Islet precursor cell (in vitro differentiated cells): ENCODE measurements at places on chromosomes 2 and 18.
A peak's percentile ranks its signal among the peaks of the same experiment; 100 is the strongest.

DNA sequence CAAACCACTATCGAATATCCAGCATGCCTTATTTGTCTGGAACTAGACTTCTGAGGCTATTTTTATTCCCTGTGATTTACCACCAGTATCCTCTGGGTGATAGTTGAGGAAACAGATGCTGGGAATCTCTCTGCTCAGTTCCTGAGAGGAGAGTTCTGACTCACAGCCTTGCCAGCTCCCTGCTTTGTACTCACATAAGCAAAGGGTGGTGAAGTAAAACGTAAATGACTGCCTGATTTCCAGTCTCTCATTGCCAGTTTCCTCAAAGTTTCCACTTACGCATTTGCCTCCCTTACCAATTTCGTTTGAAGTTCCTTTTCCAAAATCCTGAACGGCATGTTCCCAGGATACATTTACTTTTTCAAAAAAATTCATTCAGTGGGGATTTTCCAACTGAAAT lies 69.2 kb upstream of the HNRNPA3 start:
- DNase-seq = peak; percentile 77

DNA sequence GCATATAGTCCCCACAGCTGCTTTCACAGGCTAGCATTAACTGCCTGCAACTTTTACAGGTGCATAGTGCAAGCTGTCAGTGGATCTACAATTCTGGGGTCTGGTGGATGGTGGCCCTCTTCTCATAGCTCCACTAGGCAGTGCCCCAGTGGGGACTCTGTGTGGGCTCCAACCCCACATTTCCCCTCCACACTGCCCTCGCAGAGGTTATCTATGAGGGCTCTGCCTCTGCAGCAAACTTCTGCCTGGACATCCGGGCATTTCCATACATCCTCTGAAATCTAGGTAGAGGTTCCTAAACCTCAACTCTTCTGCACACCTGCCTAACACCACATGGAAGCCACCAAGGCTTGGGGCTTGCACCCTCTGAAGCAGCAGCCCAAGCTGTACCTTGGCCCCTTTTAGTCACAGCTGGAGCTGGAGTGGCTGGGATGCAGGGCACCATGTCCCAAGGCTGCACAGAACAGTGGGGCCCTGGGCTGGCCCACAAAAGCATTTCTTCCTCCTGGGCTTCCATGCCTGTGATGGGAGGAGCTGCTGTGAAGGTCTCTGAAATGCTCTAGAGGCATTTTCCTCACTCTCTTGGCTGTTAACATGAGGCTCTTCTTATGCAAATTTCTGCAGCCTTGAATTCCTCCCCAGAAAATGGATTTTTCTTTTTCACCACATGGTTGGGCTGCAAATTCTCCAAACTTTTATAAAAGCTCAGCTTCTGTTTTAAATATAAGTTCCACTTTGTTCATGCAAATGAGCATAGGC lies 59.3 kb downstream of the KDM3A start:
- no peak for DNase-seq

DNA sequence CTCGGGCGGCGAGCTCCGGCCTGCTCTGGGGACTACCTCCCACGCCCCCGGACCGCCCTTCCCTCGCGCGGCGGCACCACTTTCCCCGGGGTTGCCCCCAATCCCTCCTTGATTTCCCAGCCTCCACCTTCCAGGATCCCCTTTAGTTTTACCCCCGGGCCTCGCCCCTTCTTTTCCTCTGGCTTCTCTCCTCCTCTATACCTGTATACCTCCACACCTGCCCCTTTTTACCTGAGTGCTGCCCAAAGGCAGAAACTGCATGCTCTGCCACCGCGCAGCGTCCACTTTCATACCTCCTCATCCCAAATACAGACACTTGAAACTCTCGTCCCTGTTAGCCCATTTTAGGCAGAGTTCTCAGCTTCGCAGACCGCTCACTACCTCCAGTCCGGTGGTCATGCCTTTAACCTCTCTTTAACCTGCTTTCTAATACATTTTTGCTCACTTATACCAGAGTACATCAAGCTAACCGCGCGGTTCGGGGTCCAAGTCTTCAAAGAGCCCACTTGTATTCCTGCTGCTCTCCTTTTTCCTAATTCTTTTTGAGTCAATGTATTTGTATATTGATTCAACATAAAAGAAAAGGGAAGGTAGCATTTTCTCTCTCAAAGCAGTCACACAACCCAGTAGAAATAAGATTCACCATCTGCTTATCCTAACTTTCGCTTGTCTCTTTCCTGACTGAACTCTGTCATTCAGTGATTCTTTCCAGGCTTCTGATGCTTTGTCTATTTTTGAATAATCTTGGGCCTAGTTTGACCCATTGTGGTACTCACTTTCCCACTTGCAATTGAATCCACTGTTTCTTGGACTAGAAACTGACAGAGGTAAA lies 901 bp downstream of the SPOPL start:
- DNase-seq = peak; percentile 56

GRCh38 chr2:120845277-120845676 lies 109.6 kb downstream of the GLI2 start:
- DNase-seq = no peak

- no peak for DNase-seq
These were observed 11.5 kb downstream of the CCNYL1 start for GRCh38 chr2:207722773-207723424.

DNA sequence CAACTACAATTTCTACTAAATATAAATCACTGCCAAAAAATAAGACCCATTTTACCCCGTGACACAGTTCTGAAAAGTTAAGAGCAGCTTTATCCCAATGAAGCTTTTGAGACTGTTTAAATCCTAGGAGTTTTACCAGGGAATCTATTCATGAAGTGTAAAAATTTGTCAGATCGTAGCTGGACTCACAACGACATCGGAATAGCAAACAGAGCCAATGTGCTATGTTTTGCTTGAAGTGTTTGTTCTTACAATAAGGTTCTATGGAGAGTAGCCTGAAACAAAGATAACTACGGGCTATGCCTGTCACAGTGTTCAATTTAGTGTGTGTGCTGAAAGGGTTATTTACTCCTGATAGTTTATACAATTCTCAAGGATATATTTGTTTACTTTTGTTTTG lies 78.5 kb upstream of the L3MBTL4 start:
- no peak for DNase-seq

- DNase-seq = no peak
These were observed 152.3 kb upstream of the STON1 start for GRCh38 chr2:48377646-48378045.

GRCh38 chr2:229297247-229297646 lies 26.2 kb upstream of the PID1 start:
- DNase-seq = no peak

- no peak for DNase-seq
These were observed 27.2 kb downstream of the SERPINB8 start for GRCh38 chr18:63997041-63997440.

DNA sequence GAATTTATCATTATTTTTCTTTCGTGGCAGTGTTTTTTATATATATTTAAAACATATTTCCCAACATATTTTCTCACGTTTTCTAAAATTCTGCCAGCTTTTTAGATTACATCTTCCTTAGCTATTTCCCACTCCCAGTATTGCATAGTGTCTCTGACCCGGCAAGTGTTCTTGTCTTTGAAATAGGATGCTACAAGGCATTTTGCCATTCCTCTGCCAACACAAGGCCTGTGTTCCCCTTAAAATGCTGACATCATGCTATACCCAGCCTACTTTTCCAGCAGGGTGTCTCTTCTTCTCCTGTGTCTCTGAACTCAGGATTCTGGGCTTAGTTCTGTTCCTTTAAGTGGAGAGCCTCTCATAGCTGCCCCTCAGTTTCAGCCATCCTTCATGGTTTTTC lies 115.2 kb downstream of the DIS3L2 start:
- no peak for DNase-seq

DNA sequence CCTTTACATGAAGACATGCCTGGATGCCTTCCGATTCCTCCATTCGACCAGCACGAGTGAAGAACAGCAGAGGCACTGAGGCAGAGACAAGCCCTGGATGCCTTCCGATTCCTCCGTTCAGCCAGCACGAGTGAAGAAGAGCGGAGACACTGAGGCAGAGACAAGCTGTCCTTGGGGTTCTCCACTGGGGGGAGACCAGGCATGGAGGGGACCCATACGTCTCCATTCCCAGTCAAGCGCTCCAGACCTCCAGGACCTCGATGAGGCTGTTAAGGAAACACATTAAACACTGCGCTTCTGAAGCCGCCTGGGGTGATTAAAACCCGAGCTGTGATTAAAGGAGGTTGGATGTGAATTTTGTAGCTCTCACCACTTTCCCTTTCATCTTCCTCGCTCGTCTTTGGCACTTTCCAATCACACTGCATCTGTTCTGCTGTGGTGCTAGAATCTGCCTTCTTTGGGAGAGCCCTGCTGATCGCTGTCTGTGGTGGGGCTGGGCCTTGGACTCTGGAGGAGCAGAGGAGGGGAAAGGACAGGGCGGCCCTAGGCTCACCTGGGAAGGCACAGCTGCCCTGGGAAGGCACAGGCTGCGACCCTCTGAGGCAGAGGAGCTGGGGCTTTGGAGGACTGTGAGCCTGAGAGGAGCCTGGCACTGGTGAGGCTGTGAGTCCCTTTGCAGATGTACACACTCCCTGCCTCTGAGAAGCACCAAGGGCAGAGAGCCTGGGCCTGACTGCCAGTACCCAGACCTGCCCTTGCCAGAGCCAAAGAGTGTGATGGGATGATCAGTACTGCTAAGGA lies 463.1 kb upstream of the HS6ST1 start:
- DNase-seq = peak; percentile 51

GRCh38 chr2:154375579-154375931 lies 322.9 kb upstream of the KCNJ3 start:
- DNase-seq = no peak

DNA sequence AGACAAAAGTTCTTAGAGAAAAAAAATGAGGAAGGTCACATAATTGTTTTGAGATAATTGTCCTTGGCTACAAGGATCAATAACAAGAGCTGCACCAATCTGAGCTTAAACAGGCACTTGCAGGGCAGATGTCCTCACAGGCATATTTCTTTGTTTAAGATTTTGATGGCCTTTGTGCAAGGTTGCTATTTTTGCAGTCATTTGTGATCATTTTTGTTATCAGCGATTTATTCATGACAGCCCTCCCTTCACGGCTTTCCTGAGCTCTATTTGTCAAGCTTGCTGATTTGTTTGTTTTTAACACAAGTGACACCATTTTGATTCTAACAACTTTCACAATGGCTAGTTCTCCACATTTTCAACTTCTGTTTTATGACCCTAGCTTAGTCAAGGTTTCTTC lies 418.6 kb upstream of the REG3G start:
- no peak for DNase-seq

GRCh38 chr2:149068996-149069888 lies 30.7 kb downstream of the LYPD6B start:
- DNase-seq = no peak

DNA sequence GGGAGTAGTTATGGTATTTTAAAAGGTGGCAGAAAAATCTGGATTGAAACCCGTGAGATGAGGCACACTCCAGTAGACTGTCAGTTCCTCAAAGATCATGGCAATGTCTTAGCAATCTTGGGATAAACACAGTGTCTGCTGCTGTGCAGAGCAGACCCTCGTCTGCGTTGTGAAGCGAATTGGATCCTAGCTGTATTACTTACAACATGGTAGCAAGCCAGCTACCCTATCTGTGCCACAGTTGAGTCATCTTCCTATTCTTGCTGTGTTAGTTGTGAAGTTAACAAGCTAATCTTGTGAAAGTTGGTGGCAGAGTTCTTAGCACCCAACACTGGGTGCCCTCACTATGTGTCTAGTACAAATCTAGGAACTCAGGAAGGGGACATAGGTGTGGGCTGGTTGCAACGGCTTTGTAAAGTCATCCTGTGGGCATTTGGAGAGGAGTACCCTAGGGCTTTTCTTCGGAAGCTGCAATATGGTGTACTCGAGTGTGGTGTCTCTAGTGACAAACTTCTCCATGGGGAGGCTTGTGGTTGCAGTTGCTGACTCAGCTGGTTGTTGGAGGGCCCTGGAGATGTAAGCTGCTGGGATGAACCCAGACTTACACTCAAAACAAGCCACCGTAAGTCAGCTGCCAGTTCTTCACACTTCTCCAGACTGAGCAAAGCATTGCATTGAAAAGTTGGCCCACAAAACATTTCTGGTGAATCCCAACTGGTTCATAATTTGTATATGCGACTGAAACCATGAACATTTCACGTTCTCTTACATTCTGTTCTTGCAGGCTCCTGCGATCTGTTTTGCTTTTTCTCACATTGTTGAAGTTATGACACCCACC lies 61.5 kb downstream of the ADCYAP1 start:
- DNase-seq = no peak

DNA sequence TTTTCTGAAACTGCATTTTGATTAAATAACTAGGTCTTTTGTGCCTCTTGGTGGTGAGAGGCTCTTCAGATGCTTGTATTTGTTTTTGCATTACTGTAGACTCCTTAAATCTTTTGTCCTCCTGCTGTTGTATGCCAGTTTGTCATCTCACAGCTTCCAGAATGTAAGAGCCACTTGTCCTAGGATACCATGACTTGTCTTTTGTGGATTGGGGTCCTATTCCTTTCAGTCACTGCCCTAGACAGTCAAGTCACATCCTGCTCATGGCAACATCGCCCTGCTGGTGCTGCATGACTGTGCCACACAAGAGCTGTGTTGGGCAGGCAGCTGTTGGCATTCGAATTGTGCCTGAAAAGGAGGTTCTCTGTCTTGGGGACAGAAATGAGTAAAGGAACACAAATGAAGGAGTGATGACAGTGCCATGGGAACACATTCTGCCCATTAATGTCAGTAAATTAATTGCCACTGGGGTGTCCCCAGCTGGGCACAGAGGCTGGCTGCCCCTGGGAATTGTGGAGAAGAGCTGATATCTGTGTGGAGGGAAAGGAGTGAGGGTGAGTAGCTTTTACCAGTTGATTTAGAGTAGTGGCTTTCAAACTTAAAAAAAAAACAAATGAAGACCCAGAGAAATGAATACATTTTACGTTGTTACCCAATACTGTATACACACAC lies 140.3 kb downstream of the ARL6IP6 start:
- no peak for DNase-seq

GRCh38 chr18:75216212-75216910 lies 5.8 kb downstream of the TSHZ1 start:
- no peak for DNase-seq

GRCh38 chr2:85437488-85438200 lies 19.1 kb downstream of the SH2D6 start:
- peak; percentile 86 for DNase-seq

- DNase-seq = no peak
These were observed 177.8 kb upstream of the RGPD4 start for GRCh38 chr2:107648781-107649404.
